ENCODE measurements at places on chromosomes 1 and 21. TPM values are rescaled to one million over a fixed set of nuclear protein-coding genes. Genes with fewer than 3 reads are reported as not detected.
A peak's percentile ranks its signal among the peaks of the same experiment; 100 is the strongest.

- no peaks in the 10 kb centered on the region for H3K27me3 ChIP-seq
- peaks cover 31% of the 10 kb centered on the region for H3K4me1 ChIP-seq
- no peaks in the 10 kb centered on the region for H3K36me3 ChIP-seq
- peak; percentile 47 for DNase-seq
Observed at GRCh38 chr1:165854101-165854845, 26.9 kb downstream of the UCK2 start.

KLF17 gene
- total RNA-seq: not detected

DNA sequence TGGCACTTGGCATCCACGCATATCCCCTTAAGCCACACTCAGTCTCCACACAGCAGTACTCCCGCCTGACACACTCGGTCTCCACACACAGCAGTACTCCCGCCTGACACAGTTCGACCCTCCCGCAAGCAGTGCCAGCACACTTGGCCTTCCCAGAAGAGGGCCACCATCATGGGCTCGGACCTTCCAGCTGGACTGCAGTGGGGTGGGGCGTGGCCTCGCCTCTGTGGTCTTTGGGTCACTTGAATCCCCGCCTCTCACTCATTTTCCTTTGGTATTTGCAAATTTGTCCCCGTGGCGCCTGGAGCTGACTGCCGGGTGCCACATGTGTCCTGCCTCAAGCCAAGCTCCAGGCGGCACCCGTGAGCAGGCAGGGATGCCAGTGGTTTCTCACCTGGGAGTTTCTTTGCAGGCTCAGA lies 63.7 kb downstream of the FAAP20 start:
- no peaks in the 10 kb centered on the region for H3K27me3 ChIP-seq
- no peak overlapping the region for H3K27ac ChIP-seq
- peaks cover 41% of the 10 kb centered on the region for H3K4me1 ChIP-seq
- DNase-seq: no peak
- H3K36me3 ChIP-seq: no peaks in the 10 kb centered on the region
- H3K4me3 ChIP-seq: no peak overlapping the region

- H3K27me3 ChIP-seq: no peaks in the 10 kb centered on the region
- no peak overlapping the region for H3K27ac ChIP-seq
- no peak overlapping the region for H3K4me3 ChIP-seq
- no peaks in the 10 kb centered on the region for H3K36me3 ChIP-seq
- no peak for DNase-seq
- H3K4me1 ChIP-seq: no peaks in the 10 kb centered on the region
Observed at GRCh38 chr1:1455366-1455884, 5.9 kb downstream of the ATAD3C start.

S100A14 gene
- 411 TPM for total RNA-seq

GRCh38 chr1:60731321-60731720 lies 351.0 kb upstream of the NFIA start:
- no peaks in the 10 kb centered on the region for H3K27me3 ChIP-seq
- H3K4me1 ChIP-seq: peaks cover 14% of the 10 kb centered on the region
- no peaks in the 10 kb centered on the region for H3K36me3 ChIP-seq
- H3K4me3 ChIP-seq: no peak overlapping the region

ANGEL2 gene
- total RNA-seq: 35.4 TPM

KCND3 gene
- total RNA-seq: not detected

- DNase-seq: no peak
- no peaks in the 10 kb centered on the region for H3K27me3 ChIP-seq
- H3K4me1 ChIP-seq: no peaks in the 10 kb centered on the region
- no peak overlapping the region for H3K4me3 ChIP-seq
Observed at GRCh38 chr21:17428484-17428869, 84.4 kb upstream of the CXADR start.

ZMYND12 gene
- 1.7 TPM for total RNA-seq

DUSP23 gene
- total RNA-seq: 33.1 TPM

DNA sequence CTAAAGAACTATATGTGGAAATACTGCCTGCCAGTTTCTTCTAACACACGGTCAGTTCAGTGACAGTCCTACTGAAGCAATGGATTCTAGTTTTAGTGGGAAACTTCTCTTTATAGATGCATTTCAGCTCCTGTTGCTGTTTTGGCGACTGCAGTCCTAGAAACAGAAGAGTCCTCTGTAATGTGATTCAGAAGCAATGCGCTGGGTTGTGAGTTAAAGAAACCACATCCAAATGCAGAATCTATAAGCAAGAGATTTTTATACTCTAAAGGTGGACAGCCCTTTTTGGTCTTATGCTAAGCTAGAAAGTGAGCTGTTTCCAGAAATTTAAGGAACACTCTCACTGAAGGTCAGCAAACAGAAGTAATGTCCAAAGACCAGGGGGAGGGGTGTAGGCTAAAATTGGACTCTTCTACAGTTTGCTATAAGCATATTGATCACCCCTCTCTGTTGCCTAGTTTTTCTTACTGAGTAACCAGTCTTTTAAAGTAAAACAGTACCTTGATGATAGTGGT lies 30.8 kb downstream of the DUSP10 start:
- peaks cover under 1% of the 10 kb centered on the region for H3K36me3 ChIP-seq
- H3K4me1 ChIP-seq: peaks cover 27% of the 10 kb centered on the region
- DNase-seq: no peak
- H3K27ac ChIP-seq: no peak overlapping the region

- no peaks in the 10 kb centered on the region for H3K27me3 ChIP-seq
- no peaks in the 10 kb centered on the region for H3K36me3 ChIP-seq
- H3K4me3 ChIP-seq: no peak overlapping the region
Observed at GRCh38 chr21:29763674-29764073, 176.1 kb downstream of the GRIK1 start.

GRCh38 chr1:241142493-241142892 lies 214.5 kb downstream of the RGS7 start:
- no peak overlapping the region for H3K27ac ChIP-seq
- no peak for DNase-seq
- H3K4me1 ChIP-seq: no peaks in the 10 kb centered on the region
- peaks cover 9% of the 10 kb centered on the region for H3K27me3 ChIP-seq

GRCh38 chr1:85314726-85315125 lies 38.3 kb upstream of the BCL10 start:
- H3K27me3 ChIP-seq: no peaks in the 10 kb centered on the region
- 0 out of 2 replicates have a peak, but pooled peaks cover 5% of the 10 kb centered on the region for H3K36me3 ChIP-seq
- DNase-seq: no peak
- no peak overlapping the region for H3K4me3 ChIP-seq
- peak overlapping the region; percentile 35 for H3K27ac ChIP-seq

DNA sequence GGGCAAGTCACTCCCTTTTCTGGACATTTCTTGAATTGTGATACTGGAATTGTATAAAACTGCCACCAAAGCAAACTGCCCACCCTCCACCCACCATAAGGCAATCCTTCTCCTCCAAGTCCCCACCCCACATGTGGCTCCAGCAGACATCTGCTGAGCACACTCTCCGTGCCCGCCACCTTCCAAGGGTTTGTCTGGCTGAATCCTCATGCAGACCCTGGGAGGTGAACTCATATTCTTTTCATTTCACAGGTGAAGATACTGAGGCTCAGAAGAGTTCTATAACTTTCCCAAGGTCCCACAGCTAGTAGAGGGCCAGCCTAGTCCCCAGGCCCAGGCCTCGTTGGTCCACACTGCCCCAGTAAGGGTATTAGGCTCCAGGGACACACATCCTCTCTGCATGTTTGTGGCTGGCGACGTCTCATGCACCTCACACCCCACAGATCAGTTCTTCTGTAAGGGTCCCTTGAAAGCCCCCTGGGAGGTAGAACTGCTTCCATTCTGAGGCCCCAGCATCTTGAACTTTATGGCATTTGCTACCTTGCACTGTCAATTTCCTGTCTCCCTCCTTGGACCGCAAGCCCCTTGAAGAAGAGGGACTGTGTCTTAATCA lies 14.1 kb downstream of the CNTN2 start:
- no peak for DNase-seq
- H3K4me1 ChIP-seq: no peaks in the 10 kb centered on the region
- no peak overlapping the region for H3K4me3 ChIP-seq
- H3K27me3 ChIP-seq: peaks cover 83% of the 10 kb centered on the region
- no peaks in the 10 kb centered on the region for H3K36me3 ChIP-seq
- no peak overlapping the region for H3K27ac ChIP-seq

SMCP gene
- total RNA-seq: not detected
